ENCODE measurements at places on chromosomes 2 and 18.

GRCh38 chr2:65919550-65920188 is 487.3 kb upstream of the SPRED2 start:
- no peak for DNase-seq

GRCh38 chr2:178542161-178542560 is 61.9 kb downstream of the PLEKHA3 start:
- DNase-seq = no peak

- no peak for DNase-seq
These were observed 29.7 kb downstream of the CHMP3 start for GRCh38 chr2:86533589-86533988.

- peak; percentile 35 for DNase-seq
These were observed 9.7 kb upstream of the OTOS start for GRCh38 chr2:240149943-240150784.

DNA sequence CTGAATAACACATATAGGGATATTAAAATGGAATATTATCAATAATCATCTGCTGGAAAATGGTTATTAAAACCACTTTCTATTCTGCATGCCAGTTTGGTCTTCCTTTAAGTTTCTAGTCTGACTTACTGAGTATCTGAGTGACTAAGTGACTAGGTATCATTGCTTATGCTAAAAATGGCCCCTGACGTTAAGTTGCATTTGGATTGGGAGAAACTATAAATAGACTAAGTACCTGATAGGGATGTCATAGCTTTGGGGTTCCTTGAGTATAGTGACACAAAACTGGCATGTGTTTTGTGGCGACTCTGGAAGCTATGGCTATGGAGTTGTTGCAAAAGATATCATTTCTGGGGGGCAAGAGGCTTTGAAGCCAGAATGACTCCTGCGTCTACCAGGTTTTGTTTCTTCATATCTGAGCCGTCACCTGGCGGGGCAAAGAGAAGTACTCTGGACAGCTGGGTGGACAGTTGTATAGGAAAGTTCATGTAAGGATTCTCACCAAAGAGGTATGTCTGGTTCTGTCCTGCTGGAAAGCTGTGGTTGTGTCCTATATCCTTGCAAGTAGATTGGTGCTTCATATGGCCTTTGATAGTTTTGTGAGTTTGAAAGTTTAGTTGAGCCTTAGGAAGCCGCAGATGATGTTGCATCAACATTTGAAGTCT is 17.9 kb downstream of the ITGAV start:
- no peak for DNase-seq

DNA sequence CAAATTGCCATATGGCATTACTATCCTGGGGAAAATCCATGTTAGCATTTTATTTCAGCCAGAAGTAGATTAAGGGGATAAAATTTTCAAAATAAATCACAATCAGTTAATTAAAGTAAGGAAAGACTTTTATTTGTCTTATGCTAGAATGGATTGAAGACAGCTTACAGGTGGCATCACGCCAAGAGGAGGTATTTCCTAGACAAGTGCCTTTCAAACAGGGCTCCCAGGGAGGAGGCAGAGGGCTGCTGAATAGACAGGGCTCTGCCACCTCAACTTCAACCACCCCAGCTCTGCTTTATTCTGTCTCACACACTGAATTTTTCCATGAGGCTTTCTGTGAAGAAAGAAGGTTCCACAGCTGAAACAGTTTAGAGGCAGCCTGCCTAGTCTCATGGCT is 12.2 kb downstream of the CCDC68 start:
- peak; percentile 47 for DNase-seq

- no peak for DNase-seq
These were observed 391 bp downstream of the ZNF385B start for GRCh38 chr2:179861027-179861415.

DNA sequence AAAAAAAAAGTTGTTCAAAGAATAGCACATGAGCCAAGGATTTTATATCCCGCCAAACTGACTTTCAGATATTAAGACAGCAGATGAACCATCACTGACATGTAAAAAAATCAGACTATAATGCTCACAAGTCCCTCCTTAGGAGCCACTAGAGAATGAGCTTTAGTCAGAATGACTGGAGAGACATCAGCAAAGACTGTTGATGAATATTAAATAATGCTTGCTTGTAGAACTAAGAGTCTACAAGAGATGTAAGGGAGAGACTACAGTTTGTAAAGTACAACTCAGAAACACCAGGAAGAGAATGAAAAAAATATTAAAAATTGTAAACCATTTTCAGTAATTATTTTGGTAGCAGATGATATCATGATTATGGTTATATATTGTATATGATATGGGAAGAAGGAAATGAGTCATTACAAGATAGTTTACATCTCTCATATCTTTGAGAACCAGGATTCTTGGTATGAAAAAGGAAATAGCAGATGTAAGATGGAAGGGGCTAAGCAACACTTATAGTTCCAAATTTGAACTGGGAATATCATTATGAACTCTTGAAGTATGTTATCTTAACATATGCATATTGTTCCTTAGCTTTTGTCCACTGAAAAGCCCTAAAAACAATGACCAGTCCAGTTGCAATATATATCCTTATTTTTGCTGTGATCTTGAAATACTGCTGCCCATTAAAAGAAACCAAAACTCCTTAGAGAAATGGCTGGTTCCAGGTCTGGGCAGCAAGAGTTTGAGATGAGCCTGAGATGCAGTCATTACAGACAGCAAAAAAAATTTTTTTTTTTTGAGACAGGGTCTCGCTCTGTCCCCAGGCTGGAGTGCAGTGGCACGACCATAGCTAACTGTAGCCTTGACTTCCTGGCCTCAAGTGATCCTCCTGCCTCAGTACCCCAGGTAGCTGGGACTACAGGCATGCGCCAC is 55.7 kb downstream of the PTPN2 start:
- DNase-seq = no peak

DNA sequence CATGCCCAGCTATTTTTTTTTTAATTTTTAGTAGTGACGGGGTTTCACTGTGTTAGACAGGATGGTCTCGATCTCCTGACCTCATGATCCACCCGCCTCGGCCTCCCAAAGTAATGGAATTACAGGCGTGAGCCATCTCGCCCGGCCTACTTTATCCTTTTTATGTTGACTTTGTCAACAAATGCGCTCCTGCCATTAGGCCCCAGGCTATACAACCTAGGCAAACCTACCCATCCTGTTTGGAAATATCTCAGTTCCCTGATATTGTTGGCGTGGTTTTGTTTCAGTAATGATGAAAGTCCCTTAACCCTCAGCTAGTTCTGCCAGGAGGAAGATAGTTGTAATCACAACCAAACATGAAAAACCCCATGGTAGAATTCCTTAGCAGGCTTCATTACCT is 249.4 kb upstream of the SOX11 start:
- DNase-seq = no peak

DNA sequence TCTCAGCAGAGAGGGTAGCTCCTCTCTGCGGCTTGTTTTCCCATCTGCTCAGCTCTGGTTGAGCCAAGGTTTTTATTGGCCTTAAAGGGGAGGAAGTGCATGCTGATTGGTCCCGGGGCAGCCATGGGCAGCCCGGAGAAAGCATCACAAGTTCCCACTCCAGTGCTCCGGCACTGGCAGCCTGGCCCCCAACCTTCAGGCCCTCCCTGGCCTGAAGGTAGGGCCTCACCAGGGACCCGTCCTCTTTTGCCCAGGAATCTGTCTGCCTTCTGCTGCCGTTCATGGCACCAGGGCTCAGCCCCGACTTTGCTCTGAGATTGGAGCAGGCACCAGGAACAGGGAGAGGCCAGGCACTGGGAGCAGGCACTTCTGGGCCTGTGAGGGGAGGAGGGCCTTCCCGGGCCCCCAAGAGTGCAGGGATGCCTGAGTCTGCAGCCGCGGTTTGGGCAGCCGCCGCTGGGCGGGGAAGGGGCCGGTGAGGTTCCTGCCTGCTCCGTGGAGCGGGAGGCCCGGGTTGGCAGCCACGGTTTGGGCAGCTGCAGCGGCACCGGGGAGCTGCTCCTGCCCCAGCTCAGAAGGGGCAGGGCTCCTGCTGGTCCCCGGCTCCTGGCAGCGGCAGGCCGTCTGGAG is 17.5 kb upstream of the ILKAP start:
- DNase-seq = no peak

DNA sequence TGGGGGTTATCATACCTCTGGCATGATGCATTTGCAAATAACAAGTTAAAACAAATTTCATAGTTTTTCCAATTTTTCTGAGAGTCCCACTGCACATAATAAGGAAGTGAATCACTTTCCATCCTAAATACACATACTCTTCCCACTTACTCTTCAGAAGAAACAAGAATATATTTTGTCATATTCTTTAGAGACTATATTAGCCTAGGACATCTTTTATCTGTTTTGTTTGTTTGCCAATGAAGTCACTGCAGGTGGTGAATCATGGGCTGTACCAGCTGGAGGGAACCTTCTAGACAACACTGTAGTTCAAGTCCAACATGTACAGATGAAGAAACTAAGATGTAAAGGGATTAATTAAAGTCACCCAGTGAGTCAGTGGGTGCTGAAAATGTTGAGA is 116.8 kb downstream of the XIRP2 start:
- DNase-seq = no peak

DNA sequence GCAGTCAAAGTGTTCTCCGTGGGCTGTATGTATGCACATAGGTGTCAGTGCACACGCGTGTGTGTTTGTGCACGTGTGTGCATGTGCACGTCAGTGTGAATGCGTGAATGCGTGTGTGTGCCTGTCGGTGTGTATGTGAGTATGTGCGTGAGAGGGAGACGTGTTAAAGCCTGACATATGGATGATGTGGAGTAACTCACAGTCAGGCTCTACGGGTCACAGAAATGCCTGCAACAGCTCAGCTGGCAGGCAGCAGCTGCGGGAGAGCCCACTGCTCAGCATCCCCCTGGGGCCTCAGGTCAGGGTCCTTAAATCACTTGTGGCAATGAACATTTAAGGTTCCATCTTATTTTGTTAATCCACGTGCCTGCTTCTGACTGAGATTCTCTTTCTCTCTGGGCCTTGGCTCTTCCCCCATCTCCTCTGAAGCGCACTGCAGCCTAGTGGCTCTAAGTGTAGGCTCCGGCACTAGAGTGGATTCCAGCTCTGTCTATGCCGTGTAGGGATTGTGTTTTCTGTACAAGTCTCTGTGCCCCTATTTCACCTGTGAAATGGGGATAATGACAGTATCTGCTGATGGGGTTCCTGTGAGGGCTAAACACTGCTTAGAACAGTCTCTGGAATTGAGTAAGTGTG is 63.0 kb downstream of the DYSF start:
- no peak for DNase-seq

- DNase-seq = no peak
These were observed 593 bp downstream of the SP140L start for GRCh38 chr2:230327418-230328154.

DNA sequence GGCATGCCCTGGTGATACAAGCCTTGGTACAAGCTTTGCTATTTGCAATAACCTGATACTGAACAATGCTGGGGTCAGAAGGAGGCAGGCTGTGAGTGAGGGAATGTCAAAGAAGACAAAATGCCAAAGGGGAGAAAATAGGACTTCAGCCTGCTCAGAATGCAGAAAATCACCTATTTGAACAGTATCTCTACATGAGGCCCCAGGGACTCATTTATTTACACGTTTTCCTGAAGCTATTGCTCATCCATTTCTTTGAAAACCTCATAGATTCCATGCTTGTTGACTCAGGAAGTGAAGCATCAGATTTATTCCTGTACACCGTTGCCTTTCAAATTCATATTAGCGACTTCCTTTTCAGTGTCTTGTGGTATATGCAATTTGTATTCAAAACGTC is 69.4 kb upstream of the CBLN2 start:
- no peak for DNase-seq

DNA sequence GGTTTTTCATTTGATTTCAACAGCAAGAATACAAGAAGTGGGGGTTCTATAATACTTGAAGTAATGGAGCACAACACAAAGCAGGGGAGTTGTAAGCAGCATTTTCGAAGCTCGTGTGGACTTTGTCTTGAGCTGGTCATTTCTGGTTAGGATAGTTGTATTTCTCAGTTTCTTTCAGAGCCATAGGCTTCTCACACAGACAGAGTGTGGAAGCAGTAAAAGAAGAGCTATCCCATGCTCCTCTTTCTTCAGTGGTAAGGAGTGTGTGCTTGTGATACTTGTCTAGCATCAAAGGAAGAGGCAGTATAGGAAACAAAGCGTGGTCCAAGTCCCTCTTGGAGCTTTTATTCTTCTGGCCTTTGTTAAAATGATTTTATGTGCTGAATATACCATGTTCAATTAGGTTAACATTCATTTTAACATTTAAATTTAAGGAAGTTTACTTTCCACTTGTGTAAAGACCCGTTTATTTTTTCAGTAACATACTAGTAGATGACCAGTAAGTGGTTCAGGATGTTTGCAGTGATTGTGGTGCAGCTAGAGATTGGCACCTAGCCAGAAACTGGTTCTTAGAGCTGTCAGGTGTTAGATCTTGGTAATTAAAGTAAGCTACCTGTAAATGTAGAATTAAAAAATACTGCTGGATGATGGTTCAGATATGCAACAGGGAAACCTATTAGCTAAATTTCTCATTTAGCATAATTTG is 14.6 kb downstream of the CCNYL1 start:
- no peak for DNase-seq

GRCh38 chr2:220127876-220128275 is 500.4 kb downstream of the SLC4A3 start:
- DNase-seq = no peak

- DNase-seq = no peak
These were observed 23.8 kb downstream of the WDR75 start for GRCh38 chr2:189465076-189465475.

GRCh38 chr2:348361-348916 is 60.5 kb upstream of the ALKAL2 start:
- no peak for DNase-seq

DNA sequence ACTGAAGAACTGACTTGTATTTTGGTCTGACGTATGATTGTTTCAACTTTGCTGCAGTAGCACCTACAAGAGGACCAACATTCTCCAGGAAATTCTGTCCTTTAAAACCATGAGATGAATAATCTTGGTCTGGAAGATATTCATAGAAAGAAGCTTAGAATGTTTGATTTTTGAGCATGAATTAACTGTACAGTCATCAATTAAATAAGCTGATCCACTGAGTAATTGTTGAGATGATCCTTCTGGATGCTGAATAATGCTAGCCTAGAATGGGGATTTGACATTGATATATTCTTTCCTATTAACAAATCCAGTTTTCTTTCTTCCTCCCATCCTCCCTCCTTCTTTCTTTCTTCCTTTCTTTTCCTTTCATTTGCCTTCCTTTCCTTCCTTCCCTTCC is 39.0 kb upstream of the CDK5R2 start:
- no peak for DNase-seq

DNA sequence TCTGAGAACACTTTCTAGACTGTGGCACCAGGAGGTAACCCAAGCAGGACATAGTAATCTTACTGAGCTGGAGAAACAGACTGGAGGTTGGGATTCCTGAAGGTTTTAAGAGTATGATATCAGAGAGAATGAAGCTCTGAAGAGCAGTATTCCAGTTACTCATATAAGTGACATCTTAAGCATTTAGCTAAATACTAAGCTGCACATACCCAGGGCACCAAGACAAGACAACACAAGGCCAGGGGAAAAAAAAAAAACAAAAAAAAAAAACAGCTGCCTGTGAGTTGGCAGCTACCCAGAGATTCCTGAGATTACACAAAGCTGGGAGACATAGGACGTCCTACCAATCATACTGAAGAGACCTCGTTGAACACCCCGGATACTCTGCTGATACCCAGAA is 175.8 kb downstream of the SRBD1 start:
- peak; percentile 39 for DNase-seq

GRCh38 chr18:54086863-54087262 is 137.6 kb downstream of the MBD2 start:
- no peak for DNase-seq

- DNase-seq = no peak
These were observed 63.2 kb upstream of the KLHL29 start for GRCh38 chr2:23321751-23322150.

Measured in fibroblast of pulmonary artery (primary cell).